A549 treated with Hydrocortisone at 1 μM for 4 hours (cell line): ENCODE measurements at places on chromosomes 2 and 18. TPM values are rescaled to one million over a fixed set of nuclear protein-coding genes. Genes with fewer than 3 reads are reported as not detected.

The DES gene
- 0.23 to 0.93 TPM (median 0.51 TPM) in 5 replicates for total RNA-seq

The TUBA4A gene
- total RNA-seq = 251 to 336 TPM (median 266 TPM) in 5 replicates

The CYP27A1 gene
- 0.05 to 0.21 TPM (median 0.15 TPM) in 5 replicates for total RNA-seq

The STEAP3 gene
- 43.4 to 54.7 TPM (median 52.2 TPM) in 5 replicates for total RNA-seq

The DSG2 gene
- total RNA-seq = 43.0 to 81.7 TPM (median 62.8 TPM) in 5 replicates

The GAD1 gene
- total RNA-seq = 0.36 to 0.63 TPM (median 0.54 TPM) in 5 replicates

The LRRTM1 gene
- total RNA-seq = not detected in 5 replicates

The ZNF512 gene
- 16.5 to 22.9 TPM (median 18.7 TPM) in 5 replicates for total RNA-seq

The CCDC68 gene
- 3.6 to 6.3 TPM (median 4.7 TPM) in 5 replicates for total RNA-seq

The RAPGEF4 gene
- total RNA-seq = 0.07 to 0.31 TPM (median 0.21 TPM) in 5 replicates

The C2orf80 gene
- total RNA-seq = not detected in 5 replicates

The TEKT4 gene
- not detected in 5 replicates for total RNA-seq

The TMEM169 gene
- total RNA-seq = 0.25 to 0.75 TPM (median 0.38 TPM) in 5 replicates

The LIMS4 gene
- total RNA-seq = 0.46 to 1.2 TPM (median 0.75 TPM) in 5 replicates

The DCDC2C gene
- total RNA-seq = 0.21 to 0.56 TPM (median 0.40 TPM) in 4 of 5 replicates, not detected in the other

The PROKR1 gene
- not detected in 5 replicates for total RNA-seq

The FHL2 gene
- total RNA-seq = 54.4 to 65.3 TPM (median 59.1 TPM) in 5 replicates

The MC5R gene
- not detected in 5 replicates for total RNA-seq

The FAM237A gene
- not detected in 5 replicates for total RNA-seq

The MALT1 gene
- total RNA-seq = 7.5 to 10.3 TPM (median 9.3 TPM) in 5 replicates

The SEMA4C gene
- 14.3 to 19.9 TPM (median 18.6 TPM) in 5 replicates for total RNA-seq

The LOXL3 gene
- total RNA-seq = 0.28 to 0.57 TPM (median 0.40 TPM) in 5 replicates

The TMEM178A gene
- total RNA-seq = 0.08 to 0.25 TPM (median 0.12 TPM) in 5 replicates

The LRPPRC gene
- total RNA-seq = 84.1 to 109 TPM (median 92.9 TPM) in 5 replicates

The TWIST2 gene
- 8.2 to 17.0 TPM (median 14.9 TPM) in 5 replicates for total RNA-seq
